IMR-90 (cell line): ENCODE measurements at places on chromosomes 11 and 22. TPM values are rescaled to one million over a fixed set of nuclear protein-coding genes. Genes with fewer than 3 reads are reported as not detected.

- no peaks in the 10 kb centered on the region for H3K27me3 ChIP-seq
- H3K27ac ChIP-seq = no peak overlapping the region
- no peak overlapping the region for H3K4me3 ChIP-seq
- DNase-seq = no peak
- H3K4me1 ChIP-seq = no peaks in the 10 kb centered on the region
Measured at GRCh38 chr11:106503901-106504300, 426.4 kb downstream of the AASDHPPT start.

- H3K27ac ChIP-seq = no peak overlapping the region
- H3K27me3 ChIP-seq = peaks cover 6% of the 10 kb centered on the region
- no peak for DNase-seq
- peaks cover 18% of the 10 kb centered on the region for H3K4me1 ChIP-seq
- no peak overlapping the region for H3K4me3 ChIP-seq
Measured at GRCh38 chr11:2774173-2775082, 74.6 kb upstream of the KCNQ1OT1 start.

- no peak overlapping the region for H3K4me3 ChIP-seq
- peaks cover 2% of the 10 kb centered on the region; the same call in 1 of the 2 replicates for H3K4me1 ChIP-seq
- no peak for DNase-seq
Measured at GRCh38 chr22:42300259-42301076, 30.0 kb upstream of the TCF20 start.

GRCh38 chr11:82757660-82758357 is 24.1 kb upstream of the FAM181B start:
- no peak overlapping the region for H3K4me3 ChIP-seq
- no peak for DNase-seq
- peaks cover 5% of the 10 kb centered on the region; the same call in 1 of the 2 replicates for H3K27me3 ChIP-seq
- H3K36me3 ChIP-seq = no peaks in the 10 kb centered on the region

Gene SWAP70
- total RNA-seq = 19.9 and 28.9 TPM in 2 replicates

GRCh38 chr22:22048981-22049531 is 66.5 kb upstream of the TOP3B start:
- H3K27me3 ChIP-seq = peaks cover 21% of the 10 kb centered on the region
- H3K36me3 ChIP-seq = no peaks in the 10 kb centered on the region
- no peaks in the 10 kb centered on the region for H3K4me1 ChIP-seq
- no peak overlapping the region for H3K4me3 ChIP-seq
- no peak overlapping the region for H3K27ac ChIP-seq
- no peak for DNase-seq
